ENCODE measurements at places on chromosomes 2 and 18. TPM values are rescaled to one million over a fixed set of nuclear protein-coding genes. Genes with fewer than 3 reads are reported as not detected.

DNA sequence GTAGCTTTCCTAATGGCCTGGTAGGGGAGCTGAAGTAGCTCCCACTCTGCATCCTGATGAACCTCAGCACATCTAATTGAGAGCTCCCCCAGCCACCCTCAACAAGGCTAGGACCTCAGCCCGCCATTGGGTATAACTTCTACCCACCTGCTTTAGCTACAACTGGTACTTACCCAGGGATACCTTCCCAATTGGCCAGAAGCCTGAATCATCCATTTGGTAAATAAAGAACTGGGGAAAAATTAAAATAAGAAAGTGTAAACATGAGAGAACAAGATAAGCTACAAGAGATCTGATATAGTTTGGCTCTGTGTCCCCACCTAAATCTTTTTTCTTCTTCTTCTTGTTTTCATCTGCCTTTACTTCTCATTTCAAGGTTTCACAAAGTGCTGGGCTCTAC is 372.0 kb downstream of the CMPK2 start:
- no peak for DNase-seq

GRCh38 chr2:38960609-38961320 is 71.1 kb downstream of the ARHGEF33 start:
- DNase-seq: peak; percentile 64

DNA sequence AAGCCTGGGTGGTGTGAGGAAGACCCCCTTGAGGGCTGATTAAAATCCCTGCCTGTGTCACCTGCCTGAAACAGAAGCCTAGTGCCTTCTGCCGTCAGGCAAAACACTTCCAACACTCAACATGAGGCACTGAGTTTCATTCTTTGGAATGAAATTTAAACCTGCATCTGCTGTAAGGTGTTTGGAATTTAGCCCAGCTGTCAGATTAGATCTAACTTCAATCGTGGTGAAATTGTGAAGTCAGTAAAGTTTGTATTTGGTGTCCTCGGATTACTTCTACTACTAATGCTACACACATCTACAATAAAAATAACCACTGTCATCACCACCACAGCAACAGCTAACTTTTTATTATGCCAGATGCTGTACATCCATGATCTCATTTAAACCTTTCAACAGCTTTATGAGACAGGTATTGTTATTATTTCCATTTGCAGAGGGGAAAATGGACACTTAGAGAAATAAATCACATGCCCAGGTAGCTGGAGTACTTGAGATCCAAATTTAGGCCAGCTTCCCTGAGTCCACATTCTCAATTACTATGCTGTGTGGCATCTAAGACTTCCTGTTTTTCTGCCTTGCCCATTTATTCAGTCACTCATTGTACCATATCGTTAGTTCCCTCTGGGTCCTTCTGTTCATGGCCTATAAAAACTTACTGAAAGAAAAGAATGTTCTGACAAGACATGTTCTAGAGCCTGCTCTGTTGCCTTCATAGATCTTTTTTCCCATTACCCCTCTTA is 98.2 kb upstream of the GCFC2 start:
- DNase-seq: no peak

The VWC2L gene
- not detected for total RNA-seq

DNA sequence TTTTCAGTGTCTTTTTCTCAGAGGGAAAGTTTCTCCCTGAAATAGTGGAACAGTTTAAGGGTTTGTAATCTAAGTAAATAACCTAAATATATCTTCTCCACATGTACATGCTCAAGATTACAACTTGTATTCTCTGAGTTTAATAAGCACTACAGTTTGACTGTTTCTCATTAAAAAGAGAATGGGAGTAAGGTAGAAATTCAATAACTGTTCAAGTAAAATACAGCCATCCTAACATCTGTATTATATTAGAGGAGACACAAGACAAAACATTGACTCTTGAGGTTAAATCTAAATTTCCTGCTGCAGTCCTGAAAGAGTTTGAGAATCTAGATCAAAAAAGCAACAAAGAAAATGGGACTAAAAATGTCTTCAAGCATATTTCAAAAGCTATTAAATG is 73.0 kb upstream of the ZNF397 start:
- no peak for DNase-seq

DNA sequence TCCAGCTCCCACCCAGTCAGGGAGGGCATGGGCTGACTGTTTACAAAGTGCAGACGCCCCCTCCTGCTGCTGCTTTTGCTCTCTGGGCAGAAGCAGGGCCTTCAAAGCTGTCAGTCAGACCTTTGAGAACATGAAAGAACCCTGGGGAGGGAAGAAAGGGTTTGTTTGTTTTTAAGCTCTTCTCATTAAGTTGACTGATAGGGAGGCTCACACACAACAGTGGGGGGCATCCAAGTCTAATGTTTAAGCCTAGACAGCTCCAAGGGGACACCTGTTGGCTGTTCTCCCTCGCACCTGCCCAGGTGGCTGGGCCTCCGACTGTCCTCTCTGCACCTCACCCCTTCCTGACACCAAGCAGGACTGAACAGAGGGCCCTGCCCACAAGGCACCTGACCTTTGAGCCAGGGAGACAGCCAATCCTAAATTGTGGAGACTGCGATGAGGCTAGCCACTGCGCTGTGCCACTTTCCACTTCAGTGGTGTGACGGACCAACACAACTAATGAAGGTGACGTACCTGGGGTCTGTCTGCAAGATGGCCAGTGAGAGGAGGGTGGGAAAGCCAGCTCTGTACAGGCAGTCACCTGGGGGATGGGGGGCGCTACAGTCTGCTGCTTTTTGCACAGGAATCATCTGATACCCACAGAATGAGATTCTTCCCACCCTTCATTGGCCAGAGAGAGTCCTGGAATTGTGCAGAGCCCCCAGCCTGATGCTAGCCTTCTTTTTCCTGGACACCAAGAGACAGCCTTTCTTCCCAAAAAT is 16.3 kb downstream of the ST6GAL2 start:
- DNase-seq: peak; percentile 38
